ENCODE measurements at places on chromosomes 6 and 20.

DNA sequence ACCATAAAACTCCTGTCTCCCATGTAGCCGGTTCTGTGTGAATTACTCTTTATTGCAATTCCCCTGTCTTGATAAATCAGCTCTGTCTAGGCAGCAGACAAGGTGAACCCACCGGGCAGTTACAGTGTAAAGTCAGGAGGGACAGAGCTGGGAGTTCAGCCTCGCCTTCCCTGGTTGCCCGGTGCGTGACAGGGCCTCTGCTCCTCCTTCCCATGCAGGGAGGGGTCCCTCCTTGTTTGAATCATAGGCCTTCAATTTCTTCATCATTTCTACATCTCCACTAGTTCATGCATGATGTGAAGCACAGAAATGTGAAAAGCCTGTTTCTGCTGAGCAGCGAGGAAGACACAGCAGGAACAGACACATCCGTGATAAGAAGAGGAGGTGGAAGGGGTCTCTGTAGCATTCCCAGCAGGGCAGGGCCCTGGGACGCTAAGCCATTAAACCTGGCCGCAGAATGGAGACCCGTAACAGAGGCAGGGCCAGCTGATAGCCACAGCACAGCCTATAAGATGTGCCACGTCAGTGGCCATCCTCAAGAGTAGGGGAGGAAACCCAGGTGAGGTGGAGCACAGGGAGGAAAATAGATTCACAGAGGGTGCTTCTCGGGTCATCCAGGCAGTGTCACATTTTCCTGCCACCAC lies 106.7 kb upstream of the CST7 start:
- no peak for DNase-seq

- DNase-seq = no peak
Measured at GRCh38 chr20:32366380-32366779, 8.2 kb downstream of the ASXL1 start.

- peak; percentile 95 for DNase-seq
Measured at GRCh38 chr20:62301773-62302340, 940 bp upstream of the ADRM1 start.

- peak; percentile 58 for DNase-seq
Measured at GRCh38 chr6:111105578-111105977, 18.3 kb downstream of the SLC16A10 start.

DNA sequence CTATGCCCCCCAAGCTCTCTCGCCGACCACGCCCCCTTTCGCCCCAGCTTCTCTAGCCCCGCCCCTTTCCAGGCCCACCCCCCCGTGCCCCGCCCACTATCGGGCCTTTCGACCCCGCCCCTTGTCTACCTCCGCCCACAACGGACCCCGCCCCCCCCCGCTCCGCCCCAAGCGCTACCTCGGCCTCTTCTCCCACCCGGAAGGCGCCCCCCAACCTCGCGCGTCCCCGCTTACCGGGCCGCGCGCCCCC lies 200 bp downstream of the ZBTB22 start:
- no peak for DNase-seq

- peak; percentile 82 for DNase-seq
Measured at GRCh38 chr6:44704240-44705150, 317.0 kb downstream of the CDC5L start.

- no peak for DNase-seq
Measured at GRCh38 chr20:49470922-49471321, 11.5 kb downstream of the KCNB1 start.

DNA sequence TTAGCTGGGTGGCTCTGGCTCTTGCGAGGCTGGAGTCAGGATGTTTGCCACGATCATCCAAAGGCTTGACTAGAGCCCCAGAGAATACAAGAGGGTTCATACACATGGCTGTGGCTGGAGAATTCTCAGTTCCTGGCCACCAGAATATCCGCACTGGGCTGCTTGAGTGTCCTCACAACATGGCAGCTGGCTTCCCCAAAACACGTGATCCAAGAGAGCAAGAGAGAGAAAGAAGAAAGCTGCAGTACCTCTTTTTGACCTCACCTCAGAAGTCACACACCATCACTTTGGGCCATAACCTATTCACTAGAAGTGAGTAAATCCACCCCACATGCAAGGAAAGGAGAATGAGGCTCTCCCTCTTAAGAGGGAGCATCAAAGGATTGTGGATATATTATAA lies 21.5 kb upstream of the BPIFB1 start:
- no peak for DNase-seq

DNA sequence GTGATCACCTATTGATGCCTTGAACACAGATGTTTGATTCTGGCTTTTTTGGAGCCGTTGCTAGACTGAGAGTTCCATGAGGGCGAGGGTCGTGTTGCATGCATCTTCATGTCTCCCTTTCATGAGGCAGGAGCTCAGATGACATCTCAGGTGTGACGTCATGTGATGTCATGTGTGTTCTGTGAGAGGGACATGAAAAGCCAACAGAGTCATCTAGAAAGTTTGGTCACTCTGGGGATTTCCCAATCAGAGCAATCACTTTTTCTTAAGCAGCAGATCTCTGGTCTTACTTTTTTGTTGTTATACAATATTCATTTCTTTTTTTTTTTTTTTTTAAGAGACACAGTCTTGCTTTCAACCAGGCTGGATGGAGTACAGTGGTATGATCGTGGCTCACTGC lies 411.8 kb downstream of the PREX1 start:
- no peak for DNase-seq

DNA sequence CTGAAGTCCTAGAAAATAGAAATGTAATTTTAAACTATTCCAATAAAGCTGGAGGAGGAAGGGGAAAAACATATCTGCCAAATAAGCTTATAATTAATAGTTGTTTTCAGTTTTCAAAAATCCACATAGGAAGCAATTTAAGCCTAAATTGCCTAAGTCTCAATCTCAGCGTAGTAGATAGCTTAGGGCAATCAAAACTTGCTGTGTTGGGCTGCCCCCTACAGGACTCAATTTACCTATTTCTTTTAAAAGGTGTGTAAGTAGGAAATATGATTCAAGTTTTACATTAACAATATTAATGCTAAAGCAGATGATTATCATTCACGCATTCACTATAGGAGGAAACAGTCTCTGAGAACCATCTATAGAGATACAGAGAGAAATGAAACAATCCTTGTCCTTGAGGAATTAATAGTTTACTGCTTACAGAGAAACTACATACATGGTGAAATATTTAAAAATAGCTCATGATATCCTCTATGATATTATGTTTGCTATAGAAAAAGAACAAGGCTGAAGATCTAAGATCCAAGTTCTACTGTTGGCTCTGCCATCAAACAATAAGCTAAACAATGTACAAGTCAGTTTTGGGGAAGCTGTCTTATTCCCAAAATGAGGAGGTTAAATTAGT lies 102.1 kb downstream of the ATG5 start:
- DNase-seq = peak; percentile 75

DNA sequence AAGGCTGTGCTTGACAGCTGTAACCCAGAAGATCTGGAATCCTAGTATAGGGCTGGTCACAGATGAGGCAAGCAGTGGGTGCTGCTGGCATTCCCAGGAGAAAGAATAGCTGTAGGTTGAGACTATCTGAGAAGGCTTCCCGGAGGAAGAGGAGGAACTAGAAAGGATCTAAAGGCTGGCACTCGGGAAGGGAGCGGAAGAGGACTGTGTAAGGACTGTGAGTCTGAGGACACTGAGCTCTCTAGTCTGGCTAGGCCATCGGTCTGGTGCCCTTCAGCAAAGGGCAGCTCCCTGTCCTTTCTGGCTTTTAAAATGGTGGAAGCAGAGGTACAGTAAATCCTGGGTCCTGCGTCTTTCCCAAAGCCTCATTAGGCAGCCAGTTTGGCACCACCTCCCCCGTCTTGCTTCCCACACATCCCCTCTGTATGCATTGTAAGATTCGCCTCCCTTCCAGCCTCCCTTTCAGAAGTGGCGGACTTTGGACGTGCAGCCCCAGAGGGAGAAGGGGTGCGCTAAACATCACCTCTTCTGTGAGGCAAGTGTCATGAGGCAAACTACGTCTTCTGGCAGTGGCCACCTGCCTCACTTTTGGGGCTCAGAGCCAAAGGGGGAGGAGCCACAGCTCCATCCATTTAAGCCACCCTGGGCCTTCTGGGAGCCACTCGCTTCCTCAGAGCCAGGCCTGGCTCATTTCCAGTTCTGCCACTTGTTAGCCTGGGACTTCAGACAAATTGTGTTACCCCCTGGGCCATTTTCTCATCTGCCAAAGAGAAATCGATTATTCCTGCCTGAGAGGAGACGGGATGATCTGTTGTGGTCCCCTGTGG lies 8.6 kb downstream of the SNPH start:
- DNase-seq = no peak

GRCh38 chr20:62637521-62638054 lies 4.7 kb upstream of the SLCO4A1 start:
- no peak for DNase-seq

- no peak for DNase-seq
Measured at GRCh38 chr6:119209452-119210205, 131.2 kb upstream of the FAM184A start.

GRCh38 chr6:17393892-17394631 lies 667 bp downstream of the CAP2 start:
- DNase-seq = peak; percentile 16

- no peak for DNase-seq
Measured at GRCh38 chr6:11407414-11407813, 130.1 kb upstream of the TMEM170B start.

GRCh38 chr6:6942091-6942490 lies 165.7 kb upstream of the RREB1 start:
- no peak for DNase-seq

GRCh38 chr6:138863321-138863720 lies 67.4 kb downstream of the ECT2L start:
- DNase-seq = no peak

All from activated CD4-positive, alpha-beta memory T cell treated with anti-CD3 and anti-CD28 coated beads for 36 hours (primary cell).